ENCODE measurements at places on chromosomes 4 and X.

DNA sequence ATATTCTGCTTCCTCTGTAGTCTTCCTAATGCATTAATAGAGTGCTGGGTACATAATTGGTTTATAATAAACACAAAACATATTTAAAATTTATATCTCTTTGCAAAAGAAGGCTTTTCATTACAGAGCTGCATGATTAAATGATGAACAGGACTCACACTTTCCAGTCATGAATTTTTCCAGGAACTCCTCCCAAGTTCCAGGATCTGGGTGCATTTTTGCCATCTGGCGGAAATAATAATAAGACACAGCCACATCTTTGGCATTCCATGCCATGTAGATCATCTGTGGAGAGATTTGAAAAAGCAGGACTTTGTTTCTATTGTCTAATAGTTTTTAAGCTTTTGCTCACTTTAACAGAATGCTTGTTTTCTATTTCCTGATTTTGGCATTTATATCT, 40.2 kb upstream of the SULT1B1 start:
- DNase-seq, result no peak

DNA sequence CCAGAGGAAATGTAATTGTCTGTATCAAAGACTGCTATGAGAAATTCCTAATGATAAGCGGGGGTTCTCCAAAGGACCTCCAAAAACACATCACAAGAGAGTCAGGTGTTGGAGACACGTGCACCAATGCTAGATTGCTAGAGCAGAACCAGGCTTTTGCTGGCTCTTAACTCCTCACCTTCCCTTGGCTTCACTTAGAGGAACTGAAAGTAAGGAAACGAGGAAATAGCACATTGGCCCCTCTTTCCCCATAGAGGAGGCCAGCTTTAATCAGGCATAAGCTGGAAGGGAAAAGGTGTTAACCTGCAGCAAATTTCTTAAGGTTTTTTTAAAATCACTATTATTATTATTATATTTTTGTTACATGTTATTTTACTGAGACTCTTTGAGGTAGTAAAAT, 13.6 kb downstream of the OTC start:
- DNase-seq, result no peak

GRCh38 chr4:184355111-184355604, 119.2 kb downstream of the IRF2 start:
- DNase-seq, result no peak

DNA sequence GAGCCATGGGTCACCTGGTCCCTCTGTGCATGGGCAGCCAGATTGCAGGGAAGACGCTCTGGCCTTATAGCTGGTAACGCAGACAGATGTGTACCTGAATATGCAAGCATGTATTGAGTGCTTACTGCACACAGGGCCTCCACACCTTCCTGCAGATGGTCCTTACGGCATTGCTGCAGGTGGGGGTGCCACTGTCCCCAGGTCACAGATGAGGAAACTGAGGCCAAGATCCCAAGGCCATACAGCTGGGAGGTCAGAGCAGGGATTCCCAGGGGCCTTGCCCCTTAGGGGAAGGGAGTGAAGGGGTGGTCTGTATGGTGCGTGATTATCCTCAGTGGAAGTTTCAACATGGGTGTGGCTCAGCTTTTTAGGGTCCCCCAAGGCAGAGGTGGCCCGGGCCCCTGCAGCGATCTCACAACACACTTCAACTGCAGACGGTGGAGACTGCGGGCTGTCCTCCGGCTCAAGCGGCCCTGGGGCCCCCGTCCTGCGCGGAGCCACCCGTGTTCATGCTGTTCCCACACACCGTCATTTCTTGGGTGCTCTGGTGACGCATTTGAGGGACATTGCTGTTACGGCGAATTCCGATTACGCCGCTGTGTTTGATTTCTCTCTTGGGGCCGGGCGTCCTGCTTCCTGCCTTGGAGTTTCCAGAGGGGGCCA, 8.1 kb downstream of the DOK7 start:
- DNase-seq, result no peak

DNA sequence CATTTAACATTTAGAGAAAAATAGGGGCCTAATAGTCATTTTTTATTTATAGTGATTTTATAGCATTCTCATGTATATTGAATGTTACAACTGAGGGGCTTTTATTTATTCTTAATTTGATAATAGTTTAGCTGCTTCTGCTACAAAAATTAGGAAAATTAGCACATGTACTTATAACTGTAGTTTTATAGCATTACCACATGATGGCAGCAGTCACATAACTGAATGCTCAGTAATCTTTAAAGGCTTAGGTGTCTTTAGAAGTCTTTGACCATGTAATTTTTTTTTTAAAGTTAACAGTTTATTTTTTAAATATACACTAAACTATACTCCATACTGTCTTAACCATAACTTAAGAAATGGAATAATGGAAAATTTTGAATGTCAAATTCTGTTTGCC, 136.6 kb downstream of the STAG2 start:
- DNase-seq, result no peak

DNA sequence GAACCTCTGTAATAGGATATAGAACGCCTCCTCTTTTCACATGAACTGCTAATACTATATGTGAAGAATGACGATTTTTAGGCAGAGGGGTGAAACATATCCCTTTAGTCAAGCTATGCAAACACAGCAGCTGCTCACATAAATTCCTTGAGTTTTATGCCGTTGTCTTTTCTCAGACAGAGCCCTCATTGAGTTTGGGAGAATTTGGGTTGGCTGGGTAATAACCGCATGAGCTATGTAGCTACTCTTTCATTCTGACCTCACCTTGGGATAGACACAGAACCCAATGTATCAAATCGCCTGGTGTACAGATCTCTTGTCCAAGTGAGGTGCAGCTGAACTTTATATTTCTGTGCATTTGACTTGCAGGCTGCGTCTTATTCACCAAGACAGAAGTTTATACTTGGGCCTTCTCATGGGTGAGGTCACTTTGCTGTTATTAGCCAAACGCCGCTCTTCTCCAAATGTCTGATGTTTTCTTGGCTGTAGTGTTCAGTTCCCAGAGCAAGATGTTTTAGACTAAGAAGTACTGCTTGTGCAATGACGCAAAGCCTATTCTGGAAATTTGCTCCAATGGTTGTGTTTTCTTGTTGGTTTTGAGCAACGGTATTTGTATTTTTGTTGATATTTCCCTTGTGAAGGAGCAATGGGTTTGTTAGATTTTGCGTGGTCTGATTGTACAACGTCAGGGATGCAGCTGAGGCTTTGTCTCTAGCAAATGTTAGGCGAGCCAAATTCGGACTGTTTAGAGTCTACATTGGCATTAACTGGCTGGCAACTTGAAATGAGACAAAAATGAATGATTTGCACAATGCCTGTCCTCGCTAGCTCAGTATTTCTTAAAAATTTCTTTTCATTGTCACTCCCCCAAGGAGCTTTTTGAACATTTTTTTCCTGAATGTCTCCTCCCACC, 11.2 kb upstream of the SPARCL1 start:
- DNase-seq, result no peak

- peak; percentile 26 for DNase-seq
Measured at GRCh38 chrX:148049441-148049840, 68.3 kb downstream of the FMR1NB start.

DNA sequence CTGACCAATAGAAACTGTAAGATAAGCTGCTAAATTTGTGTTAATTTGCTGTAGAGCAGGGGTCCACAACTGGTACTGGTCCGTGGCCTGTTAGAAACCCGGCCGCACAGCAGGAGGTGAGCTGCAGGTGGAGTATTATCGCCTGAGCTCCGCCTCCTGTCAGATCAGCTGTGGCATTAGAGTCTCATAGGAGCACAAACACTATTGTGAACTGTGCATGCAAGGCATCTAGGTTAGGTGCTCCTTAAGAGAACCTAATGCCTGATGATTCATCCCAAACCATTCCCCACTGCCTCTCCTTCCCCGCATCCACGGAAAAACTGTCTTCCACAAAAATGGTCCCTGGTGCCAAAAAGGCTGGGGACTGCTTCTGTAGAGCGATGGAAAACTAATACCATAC, 19.7 kb downstream of the FBXW7 start:
- no peak for DNase-seq

GRCh38 chr4:174401471-174402130, 117.9 kb downstream of the CEP44 start:
- no peak for DNase-seq

DNA sequence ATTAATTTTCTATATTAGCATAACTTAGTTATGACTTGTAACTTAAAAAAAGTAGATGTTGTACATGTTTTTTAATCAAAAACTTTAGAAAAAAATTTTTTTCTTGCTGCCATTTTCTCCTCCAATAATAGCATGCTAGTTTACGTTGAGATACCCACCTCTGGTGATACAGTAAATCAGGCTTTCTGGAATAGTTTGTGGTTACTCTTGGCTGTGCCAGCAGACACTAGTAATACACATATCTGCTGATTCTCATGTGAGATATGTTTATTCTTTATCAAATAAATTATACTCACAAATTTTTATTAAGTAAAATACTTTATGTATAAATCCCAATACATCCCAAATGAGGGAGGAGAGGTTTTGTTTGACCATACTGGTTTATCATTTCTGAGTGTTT, 117.3 kb downstream of the KLHL8 start:
- no peak for DNase-seq

DNA sequence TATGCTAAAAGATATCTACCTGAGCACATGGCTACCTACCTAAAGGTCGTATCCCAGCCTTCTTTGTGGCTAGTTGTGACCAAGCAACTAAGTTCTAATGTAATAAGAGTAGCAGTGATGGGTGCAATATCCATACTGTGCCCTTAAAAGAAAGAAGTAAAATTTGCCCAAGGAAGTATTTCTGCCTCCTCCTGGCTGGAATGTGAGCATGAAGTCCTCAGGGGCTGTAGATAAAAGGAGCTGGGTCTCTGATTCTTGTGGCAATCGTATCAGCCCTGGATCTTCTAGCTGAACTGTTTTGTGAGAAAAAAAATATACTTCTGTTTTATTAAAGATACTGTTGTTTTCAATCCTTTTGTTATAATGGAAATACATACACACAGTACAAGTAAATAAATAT, 217.4 kb downstream of the GPAT3 start:
- no peak for DNase-seq

Measured in cerebellar nuclear complex (tissue), 1 donor.